ENCODE measurements at places on chromosomes 3 and 15.
A peak's percentile ranks its signal among the peaks of the same experiment; 100 is the strongest.

DNA sequence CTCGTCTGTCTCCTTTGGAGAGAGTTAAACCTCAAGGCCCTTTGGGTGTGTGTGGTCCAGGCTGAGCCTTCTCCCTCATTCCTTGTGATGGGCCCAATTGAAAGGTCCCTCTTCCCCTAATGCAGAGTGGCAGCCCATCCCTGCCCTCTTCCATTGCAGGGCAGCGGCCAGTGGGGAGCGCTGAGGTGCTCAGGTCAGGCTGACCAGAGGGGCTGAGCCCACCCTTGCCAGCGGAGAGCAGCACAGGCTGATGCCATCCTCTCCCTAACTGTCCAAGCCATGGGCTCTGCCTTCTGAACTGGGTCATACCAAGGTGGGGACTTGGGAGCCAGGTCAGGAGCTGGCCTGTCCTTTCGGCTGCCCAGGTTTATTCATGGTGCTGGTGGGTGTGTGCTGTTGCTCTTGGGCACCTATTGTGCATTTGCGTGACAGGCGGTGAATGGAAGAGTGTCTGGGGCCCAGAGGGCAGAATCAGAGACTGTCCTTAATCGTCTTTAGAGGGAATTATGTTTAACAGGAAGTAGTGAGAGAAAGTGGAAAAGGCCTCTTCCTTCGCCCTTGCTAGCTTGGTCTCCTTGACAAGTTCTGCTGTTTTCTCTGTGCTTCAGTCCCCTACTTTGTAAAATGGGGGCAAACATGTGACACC is 96.9 kb downstream of the VGLL4 start:
- no peak for DNase-seq

GRCh38 chr15:72276326-72276700 is 4.0 kb upstream of the PARP6 start:
- no peak for DNase-seq

- DNase-seq: peak; percentile 53
Measured at GRCh38 chr3:1082108-1082507, 10.7 kb upstream of the CNTN6 start.

DNA sequence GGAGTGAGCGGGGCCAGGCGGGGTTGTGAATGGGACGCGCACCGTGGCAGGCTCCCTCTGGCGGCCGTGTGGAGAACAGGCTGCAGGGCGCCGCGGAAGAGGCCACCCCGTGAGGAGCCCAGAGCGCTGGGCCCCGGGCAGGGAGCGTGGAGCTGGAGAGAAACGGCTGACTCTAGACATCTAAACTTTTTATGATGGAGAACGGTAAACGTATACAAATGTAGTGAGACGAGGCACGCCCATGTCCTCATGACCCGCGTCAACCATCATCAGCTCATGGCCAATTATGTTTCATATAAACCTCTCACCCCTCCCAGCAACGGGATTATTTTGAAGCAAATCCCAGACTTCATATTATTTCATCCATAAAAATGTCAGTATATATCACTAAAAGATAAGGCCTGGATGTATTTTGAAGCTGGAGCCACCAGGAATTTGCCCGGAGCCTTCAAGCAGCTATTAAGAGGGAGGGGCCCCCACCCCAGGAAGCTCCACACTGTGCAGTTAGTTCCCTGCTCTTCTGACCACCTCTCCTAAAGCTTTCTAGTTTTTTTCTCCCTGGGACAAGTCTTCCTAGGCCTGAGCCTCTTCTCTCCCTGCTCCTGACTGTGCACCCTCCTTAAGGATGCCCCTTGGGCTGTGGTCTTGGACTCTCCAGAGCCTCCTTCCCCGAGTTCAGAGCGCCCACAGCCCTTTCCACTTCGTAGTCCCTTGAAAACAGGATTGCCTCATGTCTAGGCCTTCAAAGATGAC is 149.5 kb downstream of the SMAD6 start:
- DNase-seq: peak; percentile 54

DNA sequence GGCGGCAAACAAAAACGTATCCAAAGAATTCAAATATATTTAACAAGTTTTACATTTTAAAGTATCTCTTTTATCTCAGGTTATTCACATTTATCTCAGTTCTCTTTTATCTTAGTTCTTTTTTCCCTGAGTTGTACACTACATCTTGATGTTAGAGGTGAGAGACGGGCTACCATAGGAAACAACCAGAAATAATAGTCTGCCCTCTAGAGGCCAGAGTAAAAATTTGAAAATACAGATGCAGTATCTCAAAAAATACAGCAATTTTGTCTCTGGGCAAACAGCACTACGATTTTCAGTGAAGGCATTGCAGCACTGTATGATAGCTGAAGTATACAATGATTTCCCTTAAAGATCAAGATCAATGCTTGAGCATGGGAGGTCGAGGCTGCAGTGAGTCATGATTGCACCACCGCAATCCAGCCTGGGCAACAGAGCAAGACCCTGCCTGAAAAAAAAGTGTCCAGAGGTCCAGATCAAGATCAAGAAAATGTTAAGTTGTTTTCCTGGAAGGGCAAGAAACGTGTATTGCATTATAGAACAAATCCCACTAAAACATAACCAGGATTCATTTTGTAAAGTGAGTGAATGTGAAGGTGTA is 82.6 kb upstream of the ATP11B start:
- no peak for DNase-seq

- no peak for DNase-seq
Measured at GRCh38 chr3:180631317-180631716, 29.4 kb downstream of the TTC14 start.

GRCh38 chr15:28123408-28124023 is 24.4 kb upstream of the OCA2 start:
- DNase-seq: peak; percentile 29

- DNase-seq: no peak
Measured at GRCh38 chr3:4866866-4867265, 112.4 kb upstream of the BHLHE40 start.

DNA sequence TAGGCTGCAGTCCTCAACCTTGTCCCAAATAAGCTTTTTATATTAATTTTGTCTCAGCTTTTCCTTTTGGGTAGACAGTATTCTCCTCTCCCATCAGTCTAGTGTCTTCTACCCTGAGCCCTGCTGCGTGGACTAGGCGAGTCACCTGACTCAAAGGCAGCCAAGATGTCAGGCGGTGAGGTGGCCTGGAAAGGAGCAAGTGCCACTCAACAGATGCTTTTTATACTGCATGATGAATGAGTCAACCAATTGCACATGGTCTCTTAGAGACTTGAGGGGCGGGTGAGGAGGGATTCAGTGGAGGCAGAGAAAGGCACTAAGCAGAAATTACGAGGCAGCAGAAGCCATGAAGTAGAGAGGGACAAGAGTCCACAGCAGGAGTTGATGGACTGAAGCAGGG is 95.9 kb downstream of the FRMD4B start:
- DNase-seq: no peak

GRCh38 chr3:196222876-196223595 is 6.7 kb downstream of the SLC51A start:
- no peak for DNase-seq

- no peak for DNase-seq
Measured at GRCh38 chr3:94525043-94525442, 462.2 kb downstream of the NSUN3 start.

DNA sequence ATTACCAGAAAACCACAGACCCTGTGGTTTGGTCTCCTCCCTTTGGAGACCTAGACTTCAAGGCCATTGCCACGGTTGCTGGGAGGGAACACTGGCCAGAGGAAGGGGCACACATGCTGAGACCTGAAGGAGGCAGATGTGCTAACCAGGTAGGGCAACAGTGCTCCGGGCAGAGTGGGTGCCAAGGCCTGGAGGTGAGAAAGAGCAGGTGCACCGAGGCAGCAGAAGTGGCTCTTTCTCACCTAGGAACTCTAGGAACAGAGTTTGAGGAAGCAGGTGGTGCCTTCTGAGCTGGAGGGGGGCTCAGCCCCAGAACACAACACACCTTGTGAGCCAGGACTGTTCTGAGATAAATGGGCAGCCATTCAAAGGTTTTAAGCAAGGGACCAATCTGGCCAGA is 106.1 kb downstream of the MEGF11 start:
- no peak for DNase-seq

DNA sequence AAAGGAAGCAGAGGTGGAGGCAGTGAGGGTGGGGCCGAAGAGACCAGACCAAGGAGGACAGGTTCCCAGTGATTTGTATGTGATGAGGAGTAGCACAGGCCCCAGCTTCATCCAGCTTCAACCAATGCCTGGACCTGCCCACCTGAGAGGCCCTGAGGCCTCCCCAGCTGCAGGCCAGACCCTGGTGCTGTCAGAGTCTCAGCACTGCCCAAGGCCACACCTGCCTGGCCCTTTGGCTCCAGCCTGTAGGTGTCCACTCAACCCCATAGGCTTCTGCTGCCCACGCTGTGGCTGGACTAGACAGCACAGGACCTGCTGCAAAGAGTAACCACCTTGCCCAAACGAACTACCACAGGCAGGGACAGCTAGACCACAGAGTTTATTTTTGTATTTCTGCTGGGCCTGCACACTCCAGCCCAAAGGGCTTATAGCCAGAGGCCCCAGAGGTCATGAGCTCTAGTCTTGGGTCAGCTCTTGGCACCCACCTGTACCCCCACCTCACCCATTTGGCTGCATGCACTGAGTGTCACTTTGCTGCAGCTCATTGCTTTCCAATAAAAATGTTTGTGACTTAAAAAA is 81.9 kb upstream of the CDV3 start:
- DNase-seq: no peak

GRCh38 chr15:59005579-59005978 is 18.1 kb downstream of the RNF111 start:
- no peak for DNase-seq

- DNase-seq: no peak
Measured at GRCh38 chr3:53616321-53616720, 121.9 kb downstream of the CACNA1D start.

- DNase-seq: no peak
Measured at GRCh38 chr3:162165346-162165745, 668.7 kb downstream of the OTOL1 start.

DNA sequence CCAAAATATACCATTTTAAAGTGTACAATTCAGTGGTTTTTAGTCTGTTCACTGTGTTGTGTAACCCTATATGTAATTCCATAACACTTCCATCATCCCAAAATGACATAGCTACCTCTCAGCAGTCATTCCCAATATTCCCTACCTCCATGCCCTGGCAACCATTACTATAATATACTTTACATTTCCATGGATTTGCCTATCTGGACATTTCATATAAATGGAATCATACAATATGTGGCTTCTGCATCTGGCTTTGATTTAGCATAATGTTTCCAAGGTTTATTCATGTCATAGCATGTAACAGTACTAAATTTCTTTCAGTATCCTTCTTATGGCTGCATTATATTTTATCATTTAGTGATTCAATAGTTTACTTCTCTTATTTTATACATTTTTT is 25.3 kb downstream of the FAM98B start:
- no peak for DNase-seq

DNA sequence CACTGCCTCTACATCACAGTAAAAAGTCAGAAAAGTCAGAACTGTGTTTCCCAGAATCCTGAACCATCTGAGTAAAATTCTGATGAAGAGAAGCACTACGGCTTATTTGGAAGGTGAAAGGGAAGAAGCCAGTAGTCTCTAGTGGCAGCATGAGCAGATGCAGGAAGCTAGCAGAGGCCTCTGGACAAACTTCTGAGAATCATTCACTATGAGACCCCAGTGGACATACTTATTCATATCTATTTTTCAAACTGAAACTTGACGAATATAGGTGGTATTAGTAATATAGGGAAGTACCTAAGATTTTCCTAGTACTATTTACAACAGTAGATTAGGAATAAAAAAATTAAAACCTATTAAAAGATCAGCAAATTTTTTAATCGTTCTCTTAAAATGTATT is 272.8 kb upstream of the TTC14 start:
- DNase-seq: no peak

DNA sequence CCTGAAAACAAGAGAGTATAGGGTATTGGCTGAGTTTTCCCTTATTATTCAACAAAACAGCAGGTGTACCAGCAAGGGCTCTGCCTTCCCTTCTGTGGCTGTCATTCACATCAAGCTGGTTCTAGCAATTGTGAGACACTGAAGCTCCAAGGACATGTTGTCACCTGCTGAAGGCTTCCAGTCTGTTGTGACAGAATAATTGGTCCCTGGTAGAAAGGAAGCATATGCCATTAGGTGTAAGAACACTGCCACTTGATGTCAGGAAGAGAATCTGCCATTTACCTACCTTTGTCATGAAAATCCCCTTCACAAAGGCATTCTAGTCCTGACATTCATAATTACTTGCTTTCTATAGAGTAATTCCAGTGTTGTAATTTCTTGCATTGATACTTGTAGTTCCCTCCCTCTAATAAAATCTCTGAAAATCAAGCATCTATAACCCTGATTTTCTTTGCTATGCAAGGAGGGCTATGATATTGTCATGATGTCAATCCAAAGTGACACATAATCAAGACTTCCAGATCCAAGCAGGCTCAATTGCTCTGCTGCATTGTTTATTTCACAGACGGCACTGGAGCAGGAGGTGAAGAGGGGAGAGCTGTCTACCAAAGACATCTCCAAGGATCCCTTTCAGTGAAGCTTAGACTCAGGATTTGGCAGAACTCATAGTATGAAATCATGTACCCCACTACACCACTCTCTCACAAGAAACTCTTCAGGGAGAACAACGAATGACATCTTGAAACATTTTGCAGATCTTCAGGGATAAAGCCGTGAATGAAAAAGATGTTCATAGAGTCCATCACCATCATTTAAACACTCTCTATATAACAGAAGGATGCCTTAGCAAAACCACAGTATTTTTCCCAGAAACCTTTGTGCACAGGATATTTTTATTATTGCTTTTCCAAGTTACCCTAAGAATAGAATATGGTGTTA is 425.3 kb downstream of the RBMS3 start:
- no peak for DNase-seq

GRCh38 chr3:21734746-21735145 is 16.3 kb downstream of the ZNF385D start:
- DNase-seq: no peak

DNA sequence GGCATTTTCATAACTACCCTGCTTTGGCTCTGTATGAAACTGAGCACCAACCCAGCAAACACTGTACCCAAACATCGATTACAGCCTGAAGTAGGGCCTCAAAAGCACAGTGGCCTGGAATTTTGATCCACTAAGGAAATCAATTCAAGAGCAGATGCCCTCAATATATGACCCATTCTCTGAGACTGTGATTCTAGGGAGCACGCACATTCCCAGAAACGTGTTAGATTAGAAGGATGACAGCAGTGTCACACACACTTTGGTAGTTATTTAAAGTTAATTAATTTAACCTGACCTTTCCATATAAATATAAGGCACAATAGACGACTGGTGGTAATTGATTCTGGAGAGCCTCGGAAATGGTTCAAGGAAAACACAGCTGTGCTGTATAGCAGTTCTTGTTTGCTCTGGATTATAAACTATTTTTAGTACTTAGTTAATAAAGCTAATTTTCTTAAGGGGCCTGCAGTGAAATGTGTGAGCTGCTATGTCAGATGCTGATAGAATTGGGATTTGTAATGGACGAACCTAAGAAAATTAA is 126.3 kb upstream of the ZNF385D start:
- DNase-seq: no peak

DNA sequence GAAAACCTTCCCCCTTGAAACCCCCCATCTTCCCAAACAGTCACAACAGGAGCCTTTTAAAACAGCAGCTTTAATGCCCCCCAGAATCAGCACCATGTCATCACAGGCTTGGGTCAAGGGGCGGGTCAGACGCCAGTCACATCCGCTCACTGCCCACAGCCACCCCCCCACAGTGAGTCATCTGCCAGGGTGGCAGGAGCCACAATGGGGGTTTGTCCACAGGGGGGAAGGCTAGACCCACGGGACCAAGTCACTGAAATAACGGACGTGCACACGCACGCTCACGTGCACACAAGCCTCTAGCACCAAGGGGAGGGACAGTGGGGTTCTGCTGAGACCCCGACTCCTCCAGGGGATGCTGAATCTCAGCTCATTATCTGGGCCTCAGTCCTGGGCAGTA is 441 bp upstream of the UCN2 start:
- no peak for DNase-seq

- DNase-seq: no peak
Measured at GRCh38 chr3:23404246-23404645, 201.1 kb downstream of the UBE2E2 start.
